ENCODE measurements at places on chromosomes 4 and X.
A peak's percentile ranks its signal among the peaks of the same experiment; 100 is the strongest.

- peak; percentile 9 for DNase-seq
Observed at GRCh38 chr4:92421920-92422319, 118.2 kb downstream of the GRID2 start.

- DNase-seq = no peak
Observed at GRCh38 chrX:31506360-31506759, 434.5 kb upstream of the FTHL17 start.

DNA sequence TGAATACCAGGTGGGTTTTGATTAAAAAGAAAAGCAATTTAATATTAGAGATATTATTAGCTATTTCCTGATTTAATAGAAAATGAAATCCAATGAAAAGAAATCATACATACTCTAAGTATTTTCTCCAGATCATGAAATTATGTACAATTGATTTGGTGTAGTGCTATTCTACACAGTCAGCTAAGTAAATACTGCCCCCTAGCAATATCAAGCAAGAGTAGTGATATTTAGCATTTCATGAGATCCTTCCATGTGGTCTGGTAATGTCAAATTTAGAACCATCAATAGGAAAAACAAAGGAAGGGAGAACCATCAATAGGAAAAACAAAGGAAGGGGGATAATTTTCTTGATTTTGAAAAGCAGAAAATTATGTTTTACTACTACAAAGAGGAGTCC lies 114.6 kb downstream of the TBCK start:
- DNase-seq = no peak

GRCh38 chr4:20251031-20251795 lies 492 bp upstream of the SLIT2 start:
- no peak for DNase-seq

DNA sequence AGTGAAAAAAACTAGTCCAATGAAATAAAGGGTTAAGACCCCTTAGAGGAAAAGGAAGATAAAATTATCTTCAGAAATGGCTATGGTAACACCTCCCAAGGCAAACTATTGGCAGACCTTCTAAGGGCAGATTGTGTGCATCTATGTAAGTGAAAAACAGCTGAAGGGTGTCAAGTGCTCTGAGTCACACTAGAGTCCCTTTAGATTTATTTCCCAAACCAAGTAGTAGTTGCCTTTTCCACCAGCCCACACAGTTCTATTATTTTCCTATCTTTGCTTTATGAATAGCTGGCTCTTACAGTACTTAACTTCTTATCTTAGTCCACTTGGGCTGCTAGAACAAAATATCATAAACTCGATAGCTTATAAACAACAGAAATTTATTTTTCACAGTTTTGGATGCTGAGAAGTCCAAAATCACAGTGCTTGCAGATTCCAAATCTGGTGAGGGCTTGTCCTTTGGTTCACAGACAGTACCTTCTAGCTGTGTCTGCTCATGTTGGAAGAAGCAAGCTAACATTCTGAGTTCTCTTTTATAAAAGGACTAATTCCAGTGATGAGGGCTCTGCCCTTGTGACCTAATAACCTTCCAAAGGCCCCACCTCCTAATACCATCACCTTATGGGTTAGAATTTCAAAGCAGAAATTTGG lies 143.6 kb downstream of the GRID2 start:
- DNase-seq = no peak

GRCh38 chr4:87255755-87256154 lies 35.3 kb upstream of the KLHL8 start:
- no peak for DNase-seq

- DNase-seq = no peak
Observed at GRCh38 chr4:24245491-24245820, 338.9 kb downstream of the DHX15 start.

DNA sequence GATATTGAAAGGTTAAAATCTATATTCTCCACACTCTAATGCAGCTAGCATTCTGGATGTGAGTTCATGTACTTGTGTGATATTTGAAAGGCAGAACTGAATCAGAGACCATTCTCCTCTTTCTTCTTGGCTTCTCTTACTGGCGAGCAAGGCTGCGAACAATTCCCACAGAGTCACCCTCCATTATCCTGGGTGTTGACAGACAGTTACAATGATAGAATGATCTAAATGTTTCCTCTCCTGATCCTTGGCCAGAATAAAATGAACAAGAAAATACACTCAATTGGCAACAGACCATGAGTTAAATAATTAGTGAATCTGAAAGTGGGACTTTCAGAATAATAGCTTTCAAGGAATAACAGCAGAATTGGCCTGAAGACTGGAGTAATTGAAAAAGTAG lies 342.8 kb downstream of the RAPGEF2 start:
- no peak for DNase-seq

DNA sequence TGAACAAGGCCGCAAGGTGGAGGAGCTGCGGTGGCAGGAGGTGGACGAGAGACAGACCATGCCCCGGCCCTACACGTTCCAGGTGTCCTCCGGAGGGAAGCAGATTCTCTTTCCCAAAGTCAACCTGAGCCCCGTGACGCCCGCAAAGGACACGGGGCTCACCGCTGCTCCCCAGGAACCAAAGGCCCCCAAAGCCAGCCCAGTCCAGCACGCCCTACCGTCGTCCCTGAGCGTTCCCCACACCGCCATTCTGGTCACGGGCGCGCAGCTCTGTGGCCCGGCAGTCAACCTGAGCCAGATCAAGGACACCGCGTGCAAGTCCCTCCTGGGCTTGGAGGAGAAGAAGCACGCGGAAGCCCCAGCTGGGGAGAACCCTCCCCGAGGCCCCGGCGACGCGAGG lies 72.2 kb downstream of the AASDH start:
- no peak for DNase-seq

GRCh38 chr4:142556048-142556447 lies 290.1 kb downstream of the INPP4B start:
- DNase-seq = no peak

- no peak for DNase-seq
Observed at GRCh38 chr4:22504447-22504846, 11.4 kb downstream of the ADGRA3 start.

DNA sequence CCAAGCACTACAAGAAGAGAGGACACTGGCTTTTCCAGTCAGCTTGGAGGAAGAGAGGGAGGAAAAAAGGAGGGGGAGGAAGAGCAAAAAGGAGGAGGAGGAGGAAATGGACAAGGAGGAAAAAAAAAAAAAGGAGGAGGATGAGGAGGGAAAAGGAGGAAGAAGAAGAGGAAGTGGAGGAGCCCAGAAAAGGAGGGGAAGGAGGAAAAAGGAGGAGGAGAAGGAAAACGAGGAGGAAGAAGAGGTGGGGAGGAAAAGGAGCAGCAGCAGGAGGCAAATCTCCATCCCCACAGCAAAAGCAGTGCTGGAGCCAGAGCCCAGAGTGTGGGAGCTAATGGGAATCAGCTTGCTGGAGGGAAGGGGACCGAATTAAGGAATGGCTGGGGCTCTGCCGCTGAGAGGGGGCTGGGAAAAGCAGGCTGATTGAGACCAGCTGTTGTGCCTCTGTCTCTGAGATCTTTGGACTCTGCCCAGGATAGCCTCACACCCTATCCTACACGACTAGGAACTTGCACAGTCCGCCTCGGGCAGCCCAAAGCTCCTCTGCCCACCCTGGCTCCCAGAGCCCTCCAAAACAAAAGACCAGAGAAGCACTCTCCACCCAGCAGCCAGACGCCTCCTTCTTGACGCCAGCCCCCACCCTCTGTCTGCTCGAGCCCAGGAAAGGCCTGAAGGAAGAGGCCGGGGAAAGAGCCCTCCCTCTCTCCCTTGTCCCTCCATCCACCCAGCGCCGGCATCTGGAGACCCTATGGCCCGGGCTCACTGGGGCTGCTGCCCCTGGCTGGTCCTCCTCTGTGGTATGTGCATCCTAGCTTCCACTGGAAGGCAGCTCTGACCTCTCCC lies at the start of gene XPNPEP2:
TSS of gene XPNPEP2 (plus strand) at position 514 of the 843 bp plus-strand sequence. CDS start at position 749, 235 bp downstream.
- DNase-seq = no peak

GRCh38 chrX:63959975-63960374 lies 175.0 kb upstream of the ARHGEF9 start:
- no peak for DNase-seq

DNA sequence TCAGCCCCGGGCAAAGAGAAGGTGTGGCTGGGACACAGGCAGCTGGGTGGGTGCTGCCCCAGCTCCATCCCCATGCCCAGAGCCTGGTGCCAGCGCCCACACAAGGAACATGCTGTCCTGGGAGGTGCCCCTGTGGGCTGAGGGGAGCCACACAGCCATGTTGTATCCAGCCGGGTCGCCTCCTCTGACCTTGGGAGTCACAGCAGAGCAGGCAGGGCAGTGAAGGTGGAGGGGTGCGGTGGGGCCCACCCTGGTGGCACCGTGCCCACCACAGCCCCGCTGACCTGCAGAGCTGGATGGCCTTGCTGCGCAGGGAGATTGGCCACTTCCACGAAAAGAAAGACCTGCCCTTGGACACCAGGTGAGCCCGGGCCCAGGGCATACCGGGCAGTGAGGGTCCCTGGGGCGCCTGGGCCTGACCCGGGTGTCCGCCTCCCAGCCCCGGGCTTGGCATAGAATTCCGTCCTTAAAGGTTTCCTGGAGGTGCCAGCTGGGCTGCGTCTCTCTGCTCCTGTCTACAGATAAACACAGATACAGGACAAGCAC lies 18.7 kb upstream of the ADD1 start:
- DNase-seq = no peak

DNA sequence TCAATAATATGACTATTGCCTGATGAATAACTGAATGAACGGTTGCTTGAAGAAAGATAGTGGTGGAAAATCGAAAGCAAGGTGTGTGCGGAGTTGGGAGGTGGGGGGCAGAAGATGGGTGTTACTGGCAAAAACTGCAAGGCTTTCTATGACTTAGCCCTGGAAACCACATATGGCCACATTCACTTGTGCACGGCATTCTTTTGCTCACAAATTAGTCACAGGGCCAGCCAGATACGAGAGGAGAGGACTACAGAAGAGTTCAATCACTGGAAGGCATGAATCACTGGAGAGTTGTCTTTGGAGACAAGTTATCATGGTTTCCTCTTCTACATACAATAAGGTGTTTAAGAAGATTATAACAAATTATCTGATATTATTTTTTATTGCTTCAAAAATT lies 626.5 kb upstream of the CPEB2 start:
- no peak for DNase-seq

DNA sequence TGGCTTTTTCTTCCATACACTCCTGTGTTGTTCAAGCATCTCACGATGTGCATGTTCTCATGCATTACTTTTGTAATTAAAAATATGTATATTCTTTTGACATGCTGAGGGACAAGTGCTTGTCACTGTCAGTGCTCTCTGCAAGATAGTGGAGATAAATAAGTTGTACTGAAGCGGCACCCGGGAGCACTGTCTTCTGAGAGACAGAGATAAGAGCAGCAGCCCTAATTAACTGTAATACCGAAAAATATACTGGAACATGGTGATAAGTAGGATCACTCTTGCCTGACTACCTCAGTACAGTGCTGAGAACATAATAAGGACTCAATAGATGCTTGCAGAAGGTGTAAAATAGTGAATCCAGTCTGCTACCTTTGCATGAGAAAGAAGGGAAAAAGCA lies 9.4 kb upstream of the GPR173 start:
- no peak for DNase-seq

- no peak for DNase-seq
Observed at GRCh38 chrX:30246769-30247489, at the start of gene MAGEB1. Gene MAGEB1 (plus strand): TSS chrX:30247146. CDS start chrX:30250494, 3,348 bp downstream.

DNA sequence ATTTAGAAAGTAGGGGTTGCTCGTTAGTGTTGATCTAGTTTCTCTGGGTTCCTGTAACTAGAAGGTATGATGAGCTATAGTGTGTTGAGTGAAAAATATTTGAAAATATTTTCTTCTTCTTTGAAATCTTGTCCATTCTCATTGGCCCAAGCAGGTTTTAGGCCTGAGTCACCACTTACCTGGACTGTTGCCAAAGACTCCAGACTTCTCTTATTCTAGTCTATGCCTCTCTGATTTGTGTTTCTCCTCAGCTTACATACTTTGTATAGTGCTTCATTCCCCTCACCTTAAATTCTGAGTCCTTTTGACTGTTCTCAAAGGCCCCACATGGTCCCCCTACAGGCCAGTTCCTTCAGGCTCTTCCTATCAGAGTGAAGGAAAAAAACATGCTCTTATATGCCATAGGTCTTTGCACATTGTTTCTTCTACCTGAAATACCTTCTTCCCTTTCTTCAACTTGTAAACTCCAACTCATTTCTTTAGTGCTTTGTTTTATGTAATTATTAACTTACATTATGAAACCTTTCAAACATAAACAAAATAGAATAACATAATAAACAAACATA lies 258.2 kb downstream of the PPP1R2C start:
- DNase-seq = no peak

- no peak for DNase-seq
Observed at GRCh38 chr4:95362906-95363558, 185.7 kb downstream of the UNC5C start.

DNA sequence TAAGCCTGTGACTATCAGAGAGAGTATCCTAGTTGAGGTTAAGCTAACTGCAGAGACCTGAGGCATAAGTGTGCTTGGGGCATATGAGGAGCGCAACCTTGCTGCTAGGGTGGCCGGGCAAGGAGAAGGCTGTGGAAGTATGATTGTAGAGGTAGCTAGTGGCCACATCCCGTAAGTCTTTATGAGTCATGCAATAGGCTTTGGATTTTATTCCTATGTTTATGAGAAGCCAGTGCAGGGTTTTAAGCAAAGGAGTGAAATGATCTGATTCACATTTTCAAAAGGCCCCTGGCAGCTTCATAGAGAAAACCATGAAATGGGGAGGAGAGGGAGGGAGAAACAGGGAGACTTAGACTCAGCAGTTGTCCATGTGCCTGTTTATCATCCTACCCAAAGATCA lies 92.1 kb upstream of the WDFY3 start:
- DNase-seq = no peak

DNA sequence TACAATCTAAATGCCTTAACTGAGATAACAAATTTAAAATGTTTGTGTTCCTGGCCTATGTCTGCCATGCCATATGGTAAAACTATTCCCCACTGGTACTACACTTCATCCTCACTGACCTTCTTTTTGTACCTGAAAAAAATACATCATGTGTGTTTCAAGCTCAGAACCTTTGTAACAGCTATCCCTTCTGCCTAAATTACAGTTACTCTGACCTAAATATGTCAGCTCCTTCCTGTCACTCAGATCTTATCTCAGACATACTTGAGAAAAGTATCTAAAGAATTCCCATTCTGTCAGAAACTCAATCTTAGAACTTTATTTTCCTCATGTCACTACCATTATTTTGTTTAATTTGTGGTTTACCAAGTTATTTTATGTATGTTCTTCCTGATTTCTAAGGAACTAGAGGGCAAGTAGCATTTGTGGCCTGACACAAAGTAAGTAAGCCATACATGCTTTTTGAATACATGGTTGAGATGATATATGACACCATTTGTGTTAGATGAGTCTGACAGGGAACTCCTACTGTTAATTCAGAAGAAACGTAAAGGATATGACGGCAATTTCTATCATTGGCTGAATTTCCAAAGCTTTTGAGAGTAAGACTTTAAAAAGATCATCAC lies 456.5 kb upstream of the NDST3 start:
- no peak for DNase-seq

GRCh38 chr4:27714073-27714472 lies 853.4 kb downstream of the STIM2 start:
- DNase-seq = no peak

- no peak for DNase-seq
Observed at GRCh38 chrX:109902665-109903064, 100.2 kb upstream of the TMEM164 start.

Measured in activated CD4-positive, alpha-beta T cell treated with anti-CD3 and anti-CD28 coated beads, Interleukin-2, amount 50 U/mL, for 16 hours (primary cell).